ENCODE measurements at places on chromosomes 4 and X.

GRCh38 chr4:73575660-73576059 is 44.6 kb downstream of the RASSF6 start:
- H3K27ac ChIP-seq, result no peak overlapping the region
- no peaks in the 10 kb centered on the region for H3K27me3 ChIP-seq
- no peak for DNase-seq
- no peak overlapping the region for H3K4me3 ChIP-seq
- no peaks in the 10 kb centered on the region for H3K36me3 ChIP-seq
- H3K4me1 ChIP-seq, result no peaks in the 10 kb centered on the region

- H3K27ac ChIP-seq, result no peak overlapping the region
- peak overlapping the region; percentile 20 for H3K4me3 ChIP-seq
- no peaks in the 10 kb centered on the region for H3K36me3 ChIP-seq
- peaks cover 24% of the 10 kb centered on the region for H3K27me3 ChIP-seq
- no peak for DNase-seq
These were observed 575 bp downstream of the MAP7D2 start for GRCh38 chrX:20116087-20116576.

DNA sequence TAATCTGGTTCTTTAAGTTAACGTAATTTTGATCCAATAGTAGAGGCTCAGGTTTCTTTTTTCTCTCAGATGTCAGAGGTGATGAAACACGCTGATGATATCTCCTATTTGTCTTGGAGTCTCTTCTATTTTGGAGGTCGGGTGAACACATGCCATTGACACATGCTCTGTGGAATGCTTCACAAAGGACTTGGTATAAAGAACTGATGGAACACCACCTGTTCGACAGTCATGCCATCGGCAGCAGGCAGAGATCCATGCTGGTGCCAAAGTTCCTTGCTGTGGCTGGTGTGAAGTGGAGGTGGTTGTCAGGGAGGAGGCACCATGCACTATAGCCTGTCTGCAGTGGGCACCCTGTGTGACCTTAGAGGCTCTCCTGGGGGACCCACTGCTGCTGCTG is 94.9 kb downstream of the ATP8A1 start:
- H3K27me3 ChIP-seq, result no peaks in the 10 kb centered on the region
- H3K36me3 ChIP-seq, result no peaks in the 10 kb centered on the region
- no peak overlapping the region for H3K27ac ChIP-seq
- no peak for DNase-seq
- H3K4me1 ChIP-seq, result no peaks in the 10 kb centered on the region

- no peaks in the 10 kb centered on the region for H3K36me3 ChIP-seq
- H3K4me3 ChIP-seq, result no peak overlapping the region
- H3K27me3 ChIP-seq, result no peaks in the 10 kb centered on the region
- no peak overlapping the region for H3K27ac ChIP-seq
- no peaks in the 10 kb centered on the region for H3K4me1 ChIP-seq
- no peak for DNase-seq
These were observed 313.4 kb downstream of the LDB2 start for GRCh38 chr4:16585053-16585452.

GRCh38 chrX:39140581-39140980 is 339.3 kb downstream of the MID1IP1 start:
- H3K27ac ChIP-seq, result no peak overlapping the region
- no peaks in the 10 kb centered on the region for H3K4me1 ChIP-seq
- DNase-seq, result no peak
- no peak overlapping the region for H3K4me3 ChIP-seq
- H3K27me3 ChIP-seq, result no peaks in the 10 kb centered on the region

DNA sequence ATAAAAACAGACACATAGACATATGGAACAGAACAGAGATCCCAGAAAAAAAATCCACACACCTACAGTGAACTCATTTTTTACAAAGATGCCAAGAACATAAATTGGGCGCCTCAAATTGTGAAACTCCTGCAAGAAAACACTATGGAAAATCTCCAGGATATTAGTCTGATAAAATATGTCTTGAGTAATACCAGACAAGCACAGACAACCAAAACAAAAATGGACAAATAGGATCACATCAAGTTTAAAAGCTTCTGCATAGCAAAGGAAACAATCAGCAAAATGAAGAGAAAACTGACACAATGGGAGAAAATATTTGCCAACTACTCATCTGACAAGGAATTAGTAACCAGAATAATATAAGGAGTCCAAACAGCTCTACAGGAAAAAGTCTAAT is 337.3 kb upstream of the DIPK2B start:
- no peak overlapping the region for H3K4me3 ChIP-seq
- H3K4me1 ChIP-seq, result no peaks in the 10 kb centered on the region
- peak; percentile 22 for DNase-seq
- no peaks in the 10 kb centered on the region for H3K36me3 ChIP-seq
- H3K27ac ChIP-seq, result no peak overlapping the region
- no peaks in the 10 kb centered on the region for H3K27me3 ChIP-seq

- no peaks in the 10 kb centered on the region for H3K27me3 ChIP-seq
- H3K36me3 ChIP-seq, result no peaks in the 10 kb centered on the region
- no peak for DNase-seq
- peak overlapping the region; percentile 64 for H3K27ac ChIP-seq
- no peak overlapping the region for H3K4me3 ChIP-seq
These were observed 88.7 kb downstream of the ATP11C start for GRCh38 chrX:139844163-139844562.

GRCh38 chr4:1964443-1964842 is 44.3 kb downstream of the NELFA start:
- H3K36me3 ChIP-seq, result peaks cover 14% of the 10 kb centered on the region
- no peak overlapping the region for H3K27ac ChIP-seq
- H3K4me3 ChIP-seq, result no peak overlapping the region
- DNase-seq, result peak; percentile 35

DNA sequence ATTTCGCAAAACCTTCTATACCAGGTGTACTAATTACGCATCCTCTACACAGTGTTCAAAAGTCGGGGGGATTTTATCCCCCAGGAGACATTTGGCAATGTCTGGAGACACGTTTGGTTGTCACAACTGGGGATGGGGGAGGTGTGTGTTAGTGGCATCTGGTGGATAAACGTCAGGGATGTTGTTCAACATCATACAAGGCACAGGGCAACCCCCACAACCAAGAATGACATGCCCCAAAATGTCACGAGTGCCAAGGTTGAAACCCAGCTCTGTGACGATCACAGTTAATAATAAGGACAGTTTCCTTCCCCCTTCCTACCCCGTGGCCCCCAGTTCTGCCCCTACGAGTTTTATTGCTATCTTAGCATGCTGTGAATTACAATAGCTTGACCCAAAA is 15.9 kb upstream of the SEL1L3 start:
- no peak overlapping the region for H3K27ac ChIP-seq
- no peaks in the 10 kb centered on the region for H3K4me1 ChIP-seq
- DNase-seq, result no peak

DNA sequence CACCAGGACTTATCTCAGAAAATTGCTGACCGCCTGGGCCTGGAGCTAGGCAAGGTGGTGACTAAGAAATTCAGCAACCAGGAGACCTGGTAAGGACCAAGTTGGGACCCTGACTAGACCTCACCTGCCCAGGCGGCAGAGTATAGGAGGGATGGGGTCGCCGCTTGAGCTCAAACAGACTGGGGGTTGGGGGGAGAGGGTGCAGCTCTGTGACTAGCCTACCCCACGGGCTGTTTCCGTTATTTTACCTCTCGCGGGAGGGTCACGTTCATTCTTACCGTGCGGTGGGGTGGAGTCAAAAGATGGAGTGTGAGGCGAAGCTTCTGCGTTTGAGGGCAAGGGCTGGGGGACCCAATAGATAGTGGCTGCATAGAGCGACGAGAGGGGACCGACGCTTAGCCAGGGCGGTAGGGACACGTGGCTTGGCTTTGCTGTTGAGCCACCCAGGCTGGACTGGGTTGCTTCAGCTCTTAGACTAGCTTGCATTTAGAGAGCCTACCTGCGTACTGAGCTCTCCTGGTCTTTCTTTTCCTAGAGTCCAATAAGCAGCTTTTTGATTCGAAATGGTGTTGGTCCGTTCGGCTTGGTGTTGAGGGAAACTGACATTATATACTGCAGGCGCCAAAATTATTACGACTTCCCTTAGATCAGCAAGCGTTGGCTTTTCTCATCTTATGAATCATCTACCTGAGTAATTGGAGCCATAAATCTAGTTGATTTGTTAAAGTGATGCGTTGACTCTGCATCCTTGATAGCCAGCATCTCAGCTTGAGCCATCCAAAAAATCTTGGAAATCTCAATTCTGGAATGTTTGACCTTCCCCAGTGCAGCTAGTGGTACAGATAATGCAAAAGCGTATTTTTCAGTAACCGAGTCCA is 591 bp downstream of the PRPS1 start:
- H3K27ac ChIP-seq, result peak overlapping the region; percentile 86
- DNase-seq, result peak; percentile 64
- peaks cover 10% of the 10 kb centered on the region for H3K4me1 ChIP-seq

DNA sequence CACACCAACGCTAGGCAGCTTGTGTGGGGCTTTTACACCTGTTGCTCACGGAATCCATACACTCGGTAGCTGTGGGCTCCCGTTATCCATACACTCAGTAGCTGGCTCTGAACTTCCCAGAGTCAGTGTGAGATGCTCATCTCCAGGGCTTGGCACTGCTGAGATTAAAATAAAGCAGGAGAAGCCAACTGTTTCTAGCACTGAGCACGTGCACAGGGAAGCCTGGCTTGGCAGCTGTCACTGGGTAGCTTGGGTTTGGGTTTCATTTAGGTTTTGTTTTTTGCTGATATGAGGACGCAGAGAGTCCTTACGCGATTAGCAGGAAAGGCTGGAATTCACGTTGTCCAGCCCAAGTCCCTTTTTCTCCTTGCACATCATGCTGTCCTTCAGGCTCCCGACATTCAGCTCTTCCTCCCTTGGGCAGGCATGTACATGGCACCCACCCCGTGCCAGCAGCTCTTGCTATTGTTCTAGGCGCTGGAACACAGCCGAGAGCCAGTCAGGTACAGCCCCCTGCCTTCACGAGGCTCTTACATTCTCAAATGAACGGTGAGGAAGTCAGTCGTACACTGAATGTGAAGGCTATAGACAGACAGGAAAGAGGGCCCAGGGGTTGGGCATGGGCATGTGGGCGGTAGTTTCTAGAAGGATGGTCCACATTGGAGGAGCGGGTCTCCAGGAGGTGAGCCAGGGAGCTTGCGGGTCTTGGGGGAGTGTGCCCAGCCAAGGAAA is 25.9 kb downstream of the NSG1 start:
- no peaks in the 10 kb centered on the region for H3K4me1 ChIP-seq
- no peak overlapping the region for H3K4me3 ChIP-seq
- no peaks in the 10 kb centered on the region for H3K27me3 ChIP-seq
- H3K27ac ChIP-seq, result no peak overlapping the region
- DNase-seq, result no peak
- H3K36me3 ChIP-seq, result no peaks in the 10 kb centered on the region

GRCh38 chrX:153865321-153865580 is 20.7 kb downstream of the L1CAM start:
- H3K4me3 ChIP-seq, result no peak overlapping the region
- no peaks in the 10 kb centered on the region for H3K4me1 ChIP-seq
- H3K27me3 ChIP-seq, result no peaks in the 10 kb centered on the region
- H3K36me3 ChIP-seq, result no peaks in the 10 kb centered on the region
- H3K27ac ChIP-seq, result no peak overlapping the region
- DNase-seq, result no peak

DNA sequence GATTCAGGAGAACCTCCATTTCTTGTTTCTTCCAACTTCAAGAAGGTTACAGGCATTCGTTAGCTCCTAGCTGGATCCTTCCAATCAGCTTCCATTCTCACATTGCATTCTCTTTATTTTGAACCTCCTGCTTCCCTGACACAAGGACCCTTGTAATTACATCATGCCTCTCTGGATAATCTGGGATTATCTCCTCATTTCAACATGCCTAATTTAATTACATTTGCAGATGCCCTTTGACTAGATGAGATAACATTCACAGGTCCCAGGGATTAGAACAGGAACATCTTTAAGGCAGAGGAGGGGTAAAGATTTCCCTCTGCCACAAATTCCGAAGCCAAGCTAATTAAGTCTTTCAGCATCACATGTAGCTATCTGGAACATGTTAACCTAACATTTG is 753.8 kb upstream of the PCDH7 start:
- H3K4me1 ChIP-seq, result no peaks in the 10 kb centered on the region
- DNase-seq, result no peak
- no peaks in the 10 kb centered on the region for H3K27me3 ChIP-seq
- no peak overlapping the region for H3K4me3 ChIP-seq
- H3K36me3 ChIP-seq, result no peaks in the 10 kb centered on the region

DNA sequence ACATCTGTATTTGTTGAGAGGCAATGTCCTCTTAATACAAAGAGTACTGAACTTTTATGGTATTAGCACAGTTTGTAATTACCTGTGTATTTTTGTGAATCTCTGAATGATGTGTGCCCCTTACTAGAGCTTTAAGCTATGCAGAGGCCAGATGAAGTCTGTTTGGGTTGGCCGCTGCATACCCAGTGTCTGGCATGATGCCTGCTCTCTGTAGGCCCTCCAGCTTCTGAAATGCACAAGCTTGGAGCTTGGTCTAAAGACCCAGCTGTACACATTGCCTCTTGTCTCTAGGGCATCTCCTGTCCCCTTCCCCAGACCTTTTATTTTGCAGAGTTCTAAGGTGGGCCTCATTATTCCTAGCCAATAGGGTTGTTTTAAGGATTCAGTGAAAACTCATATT is 68.6 kb downstream of the CDS1 start:
- peaks cover 30% of the 10 kb centered on the region for H3K4me1 ChIP-seq
- H3K27ac ChIP-seq, result no peak overlapping the region
- H3K27me3 ChIP-seq, result no peaks in the 10 kb centered on the region

DNA sequence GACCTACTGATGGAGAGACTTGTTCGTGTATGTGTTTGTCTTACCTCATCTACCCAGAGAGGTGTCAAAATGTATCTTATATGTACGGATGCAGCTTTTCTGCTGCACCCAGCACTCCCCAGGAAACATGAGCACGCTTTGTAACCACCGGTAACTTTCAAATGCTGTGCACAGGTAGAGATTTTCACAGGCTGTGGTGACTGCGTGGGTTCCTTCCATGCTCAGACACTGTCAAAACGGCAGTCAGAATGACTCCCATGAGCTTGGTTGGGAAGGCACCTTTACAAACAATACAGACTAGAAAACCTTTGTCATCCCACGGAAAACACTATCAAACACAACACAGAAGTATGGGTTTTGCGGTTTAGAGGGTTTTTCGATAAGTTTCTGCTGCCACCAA is 28.2 kb downstream of the F11 start:
- no peak overlapping the region for H3K4me3 ChIP-seq
- no peaks in the 10 kb centered on the region for H3K36me3 ChIP-seq
- peaks cover 15% of the 10 kb centered on the region for H3K27me3 ChIP-seq

DNA sequence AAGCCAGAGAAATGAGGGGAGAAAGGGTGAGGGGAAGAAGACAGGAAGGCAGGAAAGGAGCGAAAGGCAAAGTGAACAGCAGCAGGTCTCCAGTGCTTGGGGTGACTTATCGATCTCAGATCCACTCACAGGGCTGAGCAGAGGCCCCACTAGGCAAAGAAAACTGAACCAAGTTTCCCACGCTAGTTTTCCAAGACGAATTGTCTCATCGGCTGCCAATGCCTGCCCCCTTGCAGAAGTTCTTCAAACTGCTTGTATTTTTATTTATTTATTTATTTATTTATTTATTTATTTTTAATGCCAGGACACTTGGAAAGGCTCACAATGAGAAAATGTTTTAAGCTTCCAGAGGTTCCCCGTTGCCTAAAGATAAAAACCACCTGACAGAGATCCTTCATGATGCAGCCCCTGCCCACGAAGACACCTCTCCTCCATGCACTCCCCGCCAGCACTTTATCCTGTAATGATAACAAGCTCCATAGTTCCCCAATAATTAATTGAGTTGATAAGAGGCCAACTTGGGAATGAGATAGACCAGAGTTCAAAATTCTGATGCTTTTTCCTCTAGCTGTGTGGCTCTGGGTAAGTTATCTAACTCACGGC is 43.2 kb downstream of the QDPR start:
- no peak overlapping the region for H3K4me3 ChIP-seq
- DNase-seq, result peak; percentile 68
- no peaks in the 10 kb centered on the region for H3K36me3 ChIP-seq
- no peak overlapping the region for H3K27ac ChIP-seq
- no peaks in the 10 kb centered on the region for H3K27me3 ChIP-seq
- peaks cover 7% of the 10 kb centered on the region for H3K4me1 ChIP-seq

All from cardiac muscle cell (in vitro differentiated cells and primary cell).